ENCODE measurements at places on chromosomes 3 and 15. TPM values are rescaled to one million over a fixed set of nuclear protein-coding genes. Genes with fewer than 3 reads are reported as not detected.

FBXO40 gene
- not detected for total RNA-seq

GABRA5 gene
- total RNA-seq: not detected

GRK7 gene
- total RNA-seq: under 0.01 TPM

GABRB3 gene
- total RNA-seq: 1.8 TPM

GP5 gene
- total RNA-seq: 0.17 TPM

SNX4 gene
- total RNA-seq: 48.1 TPM

NUP210 gene
- under 0.01 TPM for total RNA-seq

PML gene
- 47.3 TPM for total RNA-seq

TMEM44 gene
- 15.7 TPM for total RNA-seq

ARPIN gene
- 12.7 TPM for total RNA-seq

CCDC66 gene
- total RNA-seq: 24.4 TPM

MFN1 gene
- 49.1 TPM for total RNA-seq

FGD5 gene
- 1.7 TPM for total RNA-seq

Data from smooth muscle cell of trachea (primary cell).